ENCODE measurements at places on chromosomes 5 and 9.

- no peak for DNase-seq
These were observed 343.0 kb upstream of the SGCD start for GRCh38 chr5:155983954-155984353.

DNA sequence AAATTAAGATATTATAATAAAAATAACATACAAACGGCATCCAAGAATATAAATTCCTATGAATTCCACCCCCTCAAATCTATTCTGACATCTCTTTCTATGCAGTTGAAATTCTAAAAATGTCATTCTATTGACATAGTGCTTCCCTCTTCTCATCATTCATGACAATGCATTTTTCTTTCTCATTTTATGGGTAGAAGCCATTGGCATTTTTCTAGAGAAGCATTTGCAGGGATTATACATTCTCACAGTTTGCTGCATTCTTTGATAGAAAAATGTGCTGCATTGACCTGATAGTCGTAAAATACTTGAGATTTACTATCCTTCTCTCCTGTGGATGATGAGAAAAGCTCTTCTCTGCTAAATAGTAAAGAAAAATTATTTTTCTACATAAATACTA lies 760.9 kb upstream of the ACO1 start:
- no peak for DNase-seq

- no peak for DNase-seq
These were observed 51.8 kb downstream of the SLC1A3 start for GRCh38 chr5:36658038-36658756.

DNA sequence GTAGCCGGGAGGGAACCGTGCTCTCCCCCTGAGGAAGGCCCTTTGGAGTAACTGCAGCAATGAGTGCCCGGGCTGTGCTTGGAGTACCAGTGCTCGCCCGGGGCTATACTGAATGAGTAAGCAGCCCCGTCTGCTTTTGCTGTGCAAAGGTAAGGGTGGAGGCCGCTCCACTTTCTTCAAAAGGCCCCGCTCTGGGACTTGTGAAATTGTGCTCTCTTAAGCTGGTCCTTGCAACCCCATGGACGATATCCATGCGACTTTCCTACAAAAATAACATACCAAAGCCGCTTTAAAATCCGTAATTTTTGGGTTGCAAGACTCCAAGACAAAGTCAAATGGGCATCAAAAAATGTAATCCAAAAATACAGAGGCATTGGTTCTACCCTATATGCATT lies 578 bp upstream of the TNFAIP8 start:
- no peak for DNase-seq

GRCh38 chr9:16310278-16311110 lies 560.0 kb downstream of the BNC2 start:
- DNase-seq: peak; percentile 44

DNA sequence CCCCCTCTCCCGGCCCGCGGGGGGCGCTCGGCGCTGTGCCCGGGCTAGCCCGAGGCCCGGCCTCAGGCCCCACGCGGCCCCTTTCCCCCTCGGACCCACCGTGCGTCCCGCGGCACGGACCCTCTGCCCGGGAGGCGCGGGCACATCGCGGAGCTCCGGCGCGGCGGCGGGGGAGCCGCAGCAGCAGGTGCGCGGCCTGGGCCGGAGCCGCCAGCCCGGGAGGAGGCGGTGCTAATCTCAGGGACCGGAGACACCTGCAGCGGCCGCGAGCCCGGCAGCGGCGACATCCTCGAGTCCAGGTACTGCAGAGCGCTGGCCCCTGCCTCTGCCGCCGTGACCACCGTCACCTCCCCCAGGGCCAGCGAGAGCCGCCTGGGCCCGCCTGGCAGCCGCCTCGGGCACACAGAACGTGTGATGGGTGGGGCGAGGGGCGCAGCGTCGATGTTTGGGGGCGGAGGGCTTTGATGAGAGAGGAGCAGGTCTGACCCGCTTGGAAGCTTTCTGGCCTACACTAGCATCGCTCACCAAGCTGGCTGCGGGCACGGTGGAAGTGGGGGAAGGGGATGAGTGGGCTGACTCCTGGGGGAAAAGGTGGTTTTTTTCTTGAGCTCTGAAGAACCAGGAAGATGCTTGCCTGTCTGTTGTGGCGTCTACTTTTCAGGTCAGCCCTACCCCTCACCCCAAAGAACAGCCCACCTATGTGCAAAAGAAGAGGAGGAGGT lies 524 bp downstream of the CYFIP2 start:
- DNase-seq: no peak

DNA sequence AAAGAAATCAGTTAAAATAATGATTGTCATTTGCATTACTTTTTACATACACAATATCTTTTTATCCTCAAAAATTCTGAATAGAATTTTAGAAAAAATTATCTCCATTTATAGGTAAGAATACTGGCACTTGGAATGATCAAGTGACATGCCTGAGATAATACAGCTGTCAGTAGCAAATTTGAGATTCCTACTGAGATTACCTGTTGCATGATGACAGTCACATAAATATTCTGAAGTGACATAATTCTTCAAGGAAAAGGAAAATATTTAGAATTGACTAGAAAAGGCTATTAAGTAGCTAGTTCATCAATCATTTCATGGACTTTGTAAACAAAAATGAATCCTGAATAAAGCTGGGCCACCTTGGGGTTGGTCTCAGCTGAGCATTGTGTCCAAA lies 15.2 kb upstream of the ENC1 start:
- DNase-seq: no peak

DNA sequence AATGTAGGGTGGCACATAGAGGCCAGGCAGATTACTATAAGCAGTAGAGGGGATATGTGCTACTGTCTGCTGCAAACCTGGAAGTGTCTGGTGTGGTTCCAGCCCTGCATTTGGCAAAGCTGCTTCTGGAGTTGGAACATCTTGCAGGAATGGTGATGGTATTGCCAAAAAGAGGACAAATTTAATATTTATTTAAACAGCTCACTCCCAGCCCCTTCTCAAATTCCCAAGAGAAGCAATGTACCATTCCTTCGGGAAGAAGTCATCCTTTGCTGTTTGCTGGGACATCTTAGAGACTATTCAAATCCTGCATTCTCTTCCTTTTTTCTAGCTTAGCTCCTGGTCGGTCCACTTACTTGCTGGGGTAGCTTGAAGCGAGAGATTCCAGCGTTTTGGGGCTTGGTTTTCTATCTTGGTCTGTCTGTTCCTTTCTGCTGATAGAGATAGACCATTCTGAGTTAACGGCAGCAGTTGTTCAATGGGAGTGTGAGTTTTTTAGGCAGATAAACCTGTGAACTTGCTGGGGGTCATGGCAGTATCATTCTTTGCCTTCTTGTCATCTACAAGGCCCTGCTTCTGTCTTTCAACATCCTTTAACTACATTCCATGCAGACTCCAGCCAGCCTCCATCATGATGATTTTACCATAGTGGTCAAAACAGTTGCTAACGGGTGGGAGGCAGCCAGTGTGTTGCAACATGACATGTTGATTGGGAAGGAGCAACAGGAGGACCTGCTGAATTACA lies 69.9 kb downstream of the RCL1 start:
- no peak for DNase-seq

GRCh38 chr5:55278778-55279177 lies 28.7 kb downstream of the DHX29 start:
- no peak for DNase-seq

DNA sequence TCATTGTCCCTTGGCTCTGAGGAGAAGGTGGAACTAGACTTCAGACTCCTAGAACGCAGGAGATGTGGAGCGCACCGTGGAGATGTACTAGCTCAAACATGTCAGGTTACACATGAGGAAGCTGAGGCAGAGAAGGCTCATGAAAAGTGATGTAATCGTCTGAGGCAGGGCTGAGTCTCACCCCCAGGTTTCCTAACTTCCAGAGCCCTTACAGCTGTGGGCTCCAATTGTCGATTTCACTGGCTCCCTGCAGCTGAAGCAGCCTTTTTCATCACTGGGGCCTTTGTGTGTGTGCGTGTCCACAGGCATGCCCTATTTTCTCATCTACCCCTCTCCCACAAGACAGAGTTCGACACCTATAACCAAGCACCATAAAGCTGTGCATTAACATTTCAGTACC lies 370.6 kb downstream of the NTRK2 start:
- no peak for DNase-seq

DNA sequence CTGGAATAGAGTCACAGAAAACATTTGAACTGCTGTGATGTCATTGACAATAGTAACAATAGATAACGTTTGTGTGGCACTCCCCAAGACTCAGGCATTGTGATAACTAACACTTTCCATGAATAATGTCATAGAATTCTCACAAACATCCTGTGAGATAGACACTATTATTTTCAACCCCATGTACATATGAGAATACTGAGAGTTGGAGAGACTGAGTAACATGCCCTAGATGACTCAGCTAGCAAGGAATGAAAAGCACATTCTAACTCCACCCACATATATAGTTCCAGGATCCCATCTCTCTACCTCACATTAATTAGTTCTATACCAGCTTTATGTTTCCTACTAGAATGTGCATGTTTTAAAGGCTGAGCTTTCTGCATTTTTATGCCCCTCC lies 71.4 kb downstream of the ASTN2 start:
- no peak for DNase-seq

DNA sequence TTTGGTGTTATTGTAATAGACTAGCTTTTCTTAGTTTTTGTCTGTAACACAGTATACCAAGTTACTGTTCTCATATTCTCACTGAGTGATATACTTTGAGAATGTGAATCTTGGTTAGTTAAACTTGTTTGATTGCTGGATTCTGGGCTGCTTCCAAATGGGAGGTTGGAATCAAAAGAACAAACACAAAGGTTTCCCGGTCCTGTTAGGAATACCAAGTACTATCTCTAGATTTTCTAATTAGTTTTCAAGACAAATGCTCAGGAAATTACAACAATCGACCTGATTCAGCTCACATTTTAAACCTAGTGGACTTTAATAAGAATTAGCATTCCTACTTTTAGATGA lies 244.3 kb downstream of the CSNK1G3 start:
- DNase-seq: no peak

- DNase-seq: no peak
These were observed 548.9 kb downstream of the BNC2 start for GRCh38 chr9:16321461-16322119.

DNA sequence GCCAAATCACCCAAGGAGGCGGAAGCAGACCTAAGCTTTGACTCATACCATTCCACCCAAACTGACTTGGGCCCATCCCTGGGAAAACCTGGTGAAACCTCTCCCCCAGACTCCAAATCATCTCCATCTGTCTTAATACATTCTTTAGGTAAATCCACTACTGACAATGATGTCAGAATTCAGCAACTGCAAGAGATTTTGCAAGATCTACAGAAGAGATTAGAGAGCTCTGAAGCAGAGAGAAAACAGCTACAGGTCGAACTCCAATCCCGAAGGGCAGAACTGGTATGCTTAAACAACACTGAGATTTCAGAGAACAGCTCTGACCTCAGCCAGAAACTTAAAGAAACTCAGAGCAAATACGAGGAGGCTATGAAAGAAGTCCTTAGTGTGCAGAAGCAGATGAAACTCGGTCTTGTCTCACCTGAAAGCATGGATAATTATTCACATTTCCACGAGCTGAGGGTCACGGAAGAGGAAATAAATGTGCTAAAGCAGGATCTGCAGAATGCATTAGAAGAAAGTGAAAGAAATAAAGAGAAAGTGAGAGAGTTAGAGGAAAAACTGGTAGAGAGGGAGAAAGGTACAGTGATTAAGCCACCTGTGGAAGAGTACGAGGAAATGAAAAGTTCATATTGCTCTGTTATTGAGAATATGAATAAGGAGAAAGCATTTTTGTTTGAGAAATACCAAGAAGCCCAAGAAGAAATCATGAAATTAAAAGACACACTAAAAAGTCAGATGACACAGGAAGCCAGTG lies 15.8 kb upstream of the TTC23L start:
- DNase-seq: no peak

DNA sequence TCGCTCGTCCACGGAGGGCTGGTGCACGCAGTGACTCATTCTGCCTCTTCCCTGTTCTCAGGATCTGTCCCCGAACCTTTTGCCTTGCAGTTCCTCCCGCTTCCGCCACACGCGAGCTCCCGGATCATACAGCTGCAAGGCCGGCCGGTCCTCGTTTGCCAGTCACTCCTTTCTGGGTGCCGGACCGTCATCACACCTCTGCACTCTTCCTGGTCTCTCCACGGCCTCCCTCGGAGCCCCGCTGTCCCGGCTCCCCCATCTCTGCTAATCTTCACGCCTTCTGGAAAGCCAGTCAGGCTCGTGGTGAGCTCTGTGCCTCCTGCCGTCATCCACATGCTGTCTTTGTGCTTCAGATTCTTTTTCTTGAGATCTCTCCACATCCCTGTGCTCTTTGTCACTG lies 91.8 kb downstream of the STX17 start:
- DNase-seq: no peak

- peak; percentile 15 for DNase-seq
These were observed 120.1 kb downstream of the ZNF622 start for GRCh38 chr5:16345454-16345853.

GRCh38 chr5:75600535-75600934 lies 10.7 kb upstream of the ANKDD1B start:
- no peak for DNase-seq

GRCh38 chr5:68086857-68087256 lies 128.7 kb upstream of the PIK3R1 start:
- DNase-seq: no peak

DNA sequence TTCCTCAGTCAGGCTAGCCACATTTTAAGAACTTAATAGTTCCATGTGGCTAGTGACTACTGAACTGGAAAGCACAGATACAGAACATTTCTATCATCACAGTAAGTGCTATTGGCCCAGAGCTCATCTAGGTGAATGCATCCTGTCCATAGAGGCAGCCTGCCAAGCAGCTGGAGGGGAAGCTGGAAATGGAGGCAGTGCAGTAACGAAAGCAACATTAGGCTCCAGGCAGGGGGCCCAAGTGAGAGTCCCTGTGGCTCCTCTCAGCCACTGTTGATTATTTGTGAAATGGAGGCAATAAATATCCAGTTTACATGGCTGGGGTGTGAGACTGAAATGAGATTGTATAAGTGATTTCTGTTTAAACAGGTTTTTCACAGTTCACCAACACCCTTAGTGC lies 227.2 kb upstream of the KLF9 start:
- no peak for DNase-seq

DNA sequence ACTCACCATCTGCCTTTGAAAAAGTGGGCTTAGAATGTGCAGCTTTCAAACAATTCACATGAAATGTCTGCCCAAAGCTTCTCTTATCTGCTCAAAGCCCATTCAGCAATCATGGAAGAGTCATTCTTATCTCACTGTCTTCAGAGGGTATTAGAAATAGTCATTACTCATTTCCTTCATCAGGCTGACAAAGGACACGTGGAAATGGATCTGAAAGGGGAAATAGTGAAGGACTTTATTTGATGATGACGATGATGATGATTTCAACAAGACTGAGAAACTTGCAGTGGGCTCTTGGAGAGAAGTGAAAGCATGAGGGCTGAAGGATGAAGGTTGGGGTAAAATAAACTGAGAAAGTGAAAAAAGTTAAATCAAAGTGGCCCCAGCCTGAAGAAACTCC lies 194.3 kb downstream of the SMARCA2 start:
- no peak for DNase-seq

GRCh38 chr5:8005416-8005815 lies 136.5 kb downstream of the MTRR start:
- no peak for DNase-seq

- no peak for DNase-seq
These were observed 37.5 kb downstream of the SPOCK1 start for GRCh38 chr5:137461391-137462264.

Data from NCI-H524 (cell line).